ENCODE measurements at places on chromosomes 2 and 18. TPM values are rescaled to one million over a fixed set of nuclear protein-coding genes. Genes with fewer than 3 reads are reported as not detected.

IL1R2 gene
- total RNA-seq: 0.97 TPM

XDH gene
- not detected for total RNA-seq

LDLRAD4 gene
- total RNA-seq: 32.7 TPM

NEB gene
- 0.27 TPM for total RNA-seq

UGT1A3 gene
- not detected for total RNA-seq

LCT gene
- 0.53 TPM for total RNA-seq

REG1B gene
- total RNA-seq: not detected

SLC9A4 gene
- 0.09 TPM for total RNA-seq

AP1S3 gene
- 13.9 TPM for total RNA-seq

IMPACT gene
- 4.5 TPM for total RNA-seq

CD8A gene
- 2.8 TPM for total RNA-seq

HRH4 gene
- 0.16 TPM for total RNA-seq

GMCL1 gene
- total RNA-seq: 29.2 TPM

NTSR2 gene
- not detected for total RNA-seq

INPP5D gene
- 62.3 TPM for total RNA-seq

NXPH2 gene
- not detected for total RNA-seq

MDH1B gene
- total RNA-seq: 0.55 TPM

TMEM247 gene
- not detected for total RNA-seq

SLC38A11 gene
- not detected for total RNA-seq

CCDC178 gene
- not detected for total RNA-seq

SERPINB7 gene
- not detected for total RNA-seq

FEV gene
- total RNA-seq: not detected

ABHD1 gene
- 1.2 TPM for total RNA-seq

STARD6 gene
- total RNA-seq: not detected

SLC4A3 gene
- 0.14 TPM for total RNA-seq

DSG1 gene
- not detected for total RNA-seq

BMP10 gene
- not detected for total RNA-seq

ASXL3 gene
- total RNA-seq: not detected

Data from activated T-helper 2 cell treated with anti-CD3 and anti-CD28 coated beads, Interferon-gamma antibody, Interleukin-2, Interleukin-4, amounts not matched to agents 10 μg/mL and 5 μg/mL and 100 μg/mL, durations not matched to agents 14 hours and 24 hours and 36 hours (primary cell).